ENCODE measurements at places on chromosomes 3 and 15.

GRCh38 chr3:187044206-187044605 lies 95.1 kb downstream of the RPL39L start:
- DNase-seq: no peak

DNA sequence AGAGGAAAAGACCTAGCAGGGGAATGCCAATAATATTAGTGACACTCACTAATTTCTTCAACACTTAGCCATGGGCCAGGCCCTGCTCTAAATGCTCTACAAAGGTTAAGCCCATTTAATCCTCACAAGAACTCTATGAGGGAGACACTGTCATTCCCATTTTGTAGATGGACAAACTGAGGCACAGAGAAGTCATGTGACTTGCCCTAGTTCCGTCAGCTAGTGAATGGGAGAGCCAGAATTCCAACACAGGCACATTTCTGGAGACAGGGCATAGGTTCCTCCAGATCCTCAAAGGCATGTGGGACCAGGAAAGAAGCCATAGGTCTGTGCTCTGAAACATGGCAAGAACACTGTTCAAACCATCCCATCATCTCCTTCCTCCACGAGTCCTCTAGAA lies 31.5 kb downstream of the LOXL1 start:
- no peak for DNase-seq

DNA sequence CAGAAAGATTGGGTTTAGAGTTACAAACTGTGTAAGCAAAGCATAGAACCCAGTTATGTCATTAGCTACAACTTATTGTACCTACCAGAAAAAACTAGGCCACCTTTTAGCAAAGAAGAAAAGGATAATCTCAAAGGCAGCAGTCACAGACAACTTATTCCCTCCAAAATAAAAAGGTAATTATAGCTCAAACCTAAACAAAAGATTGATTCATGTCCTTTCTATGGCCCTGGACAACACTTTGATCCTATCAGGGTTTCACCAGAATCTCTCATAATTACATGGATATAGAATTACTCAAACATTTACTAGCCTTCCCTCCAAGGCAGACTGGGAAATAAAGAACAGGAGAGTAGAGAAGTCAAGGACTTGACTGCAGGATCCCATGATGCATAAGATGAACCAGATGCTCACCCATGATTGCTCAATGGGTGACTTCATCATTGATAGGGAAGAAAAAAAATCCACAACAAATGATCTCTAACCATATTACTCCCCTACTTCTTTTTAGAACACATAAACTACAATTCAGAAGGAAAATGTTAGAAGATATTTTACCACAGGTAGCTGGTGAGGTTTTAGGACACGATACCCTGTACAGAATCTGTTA lies 17.4 kb downstream of the DET1 start:
- no peak for DNase-seq

DNA sequence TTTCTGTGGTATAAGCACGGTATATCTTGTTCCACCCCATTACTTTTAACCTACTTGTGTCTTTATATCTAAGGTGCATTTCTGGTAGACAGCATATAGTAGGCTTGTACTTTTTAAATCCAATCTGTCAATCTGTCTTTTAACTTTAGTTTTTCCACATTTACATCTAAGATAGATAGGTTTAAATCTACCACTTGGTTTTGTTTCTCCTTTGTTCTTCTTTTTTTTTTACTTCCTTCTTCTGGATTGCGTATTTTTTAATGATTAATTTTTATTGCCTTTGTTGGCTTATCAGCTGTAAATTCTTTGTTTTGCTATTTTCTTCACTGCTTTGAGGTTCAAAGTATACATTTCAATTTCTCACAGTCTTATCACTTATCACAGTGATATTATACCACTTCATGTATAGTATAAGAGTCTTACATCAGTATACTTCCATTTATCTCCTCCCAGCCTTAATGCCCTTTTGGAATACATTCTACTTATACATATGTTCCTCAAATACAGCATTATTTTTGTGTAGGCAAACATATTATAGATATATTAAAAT lies 31.0 kb downstream of the IQCB1 start:
- no peak for DNase-seq

- no peak for DNase-seq
Observed at GRCh38 chr3:49898991-49899390, 4.7 kb downstream of the MST1R start.

GRCh38 chr3:159798951-159799350 lies 189.7 kb upstream of the IL12A start:
- DNase-seq: no peak

- no peak for DNase-seq
Observed at GRCh38 chr3:117263270-117263669, 553.7 kb downstream of the TUSC7 start.

GRCh38 chr15:31954374-31955172 lies 75.7 kb upstream of the CHRNA7 start:
- DNase-seq: no peak

GRCh38 chr3:197456261-197457091 lies 99.3 kb downstream of the BDH1 start:
- peak; percentile 95 for DNase-seq

DNA sequence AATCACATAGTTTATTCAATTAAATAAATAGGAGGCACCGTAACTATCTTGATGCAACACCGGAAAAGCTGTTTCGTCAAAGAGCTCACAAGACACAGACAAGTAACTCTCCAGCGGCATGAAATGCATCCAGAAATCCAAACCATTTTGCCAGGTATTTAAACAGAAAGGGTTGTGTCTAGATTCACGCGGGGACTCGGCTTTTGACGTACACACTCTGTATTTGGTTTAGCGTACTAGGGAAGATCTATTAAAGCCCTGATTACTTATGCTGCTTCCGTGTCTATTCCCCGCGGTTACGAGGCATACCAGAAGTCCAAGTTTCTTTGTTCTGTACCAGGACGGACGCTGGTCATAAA lies 718 bp downstream of the BNIP2 start:
- DNase-seq: peak; percentile 75

DNA sequence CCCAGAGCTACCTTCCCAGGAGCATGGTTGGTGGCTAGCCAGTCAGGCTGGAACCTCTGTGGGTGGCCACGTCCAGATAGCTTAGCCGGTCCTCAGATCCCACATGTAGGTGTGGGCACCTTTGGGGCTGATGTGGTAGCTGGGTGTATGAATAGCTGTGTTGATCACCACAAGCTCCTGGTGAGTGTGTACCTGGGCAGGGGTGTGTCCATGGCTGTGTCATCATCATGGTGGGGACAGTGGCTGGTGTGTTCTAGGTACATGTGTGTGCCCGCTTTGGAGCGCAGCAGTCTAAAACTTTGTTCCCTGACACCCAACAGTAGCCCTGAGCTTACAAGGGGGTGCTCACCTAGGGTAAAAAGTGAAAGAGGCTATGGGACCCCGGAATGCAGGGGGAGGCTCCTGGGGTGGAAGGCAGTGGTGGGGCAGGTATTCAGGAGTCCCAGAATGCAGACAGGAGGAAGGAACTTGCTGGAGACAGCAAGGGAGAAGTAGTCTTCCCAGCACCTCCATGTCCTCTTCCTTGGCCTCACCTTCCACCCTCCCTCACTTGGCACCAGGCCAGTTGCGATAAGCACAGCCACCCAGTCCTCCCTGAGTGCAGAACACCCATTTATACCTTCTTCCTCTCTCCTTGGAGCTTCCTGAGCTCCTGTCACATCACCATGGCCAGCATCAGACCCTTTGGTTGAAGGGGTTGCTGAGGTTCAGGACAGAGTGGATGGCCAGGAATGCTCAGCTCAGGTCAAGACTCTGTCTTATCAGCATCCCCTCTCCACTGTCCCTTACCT lies 1.2 kb downstream of the CISH start:
- no peak for DNase-seq

DNA sequence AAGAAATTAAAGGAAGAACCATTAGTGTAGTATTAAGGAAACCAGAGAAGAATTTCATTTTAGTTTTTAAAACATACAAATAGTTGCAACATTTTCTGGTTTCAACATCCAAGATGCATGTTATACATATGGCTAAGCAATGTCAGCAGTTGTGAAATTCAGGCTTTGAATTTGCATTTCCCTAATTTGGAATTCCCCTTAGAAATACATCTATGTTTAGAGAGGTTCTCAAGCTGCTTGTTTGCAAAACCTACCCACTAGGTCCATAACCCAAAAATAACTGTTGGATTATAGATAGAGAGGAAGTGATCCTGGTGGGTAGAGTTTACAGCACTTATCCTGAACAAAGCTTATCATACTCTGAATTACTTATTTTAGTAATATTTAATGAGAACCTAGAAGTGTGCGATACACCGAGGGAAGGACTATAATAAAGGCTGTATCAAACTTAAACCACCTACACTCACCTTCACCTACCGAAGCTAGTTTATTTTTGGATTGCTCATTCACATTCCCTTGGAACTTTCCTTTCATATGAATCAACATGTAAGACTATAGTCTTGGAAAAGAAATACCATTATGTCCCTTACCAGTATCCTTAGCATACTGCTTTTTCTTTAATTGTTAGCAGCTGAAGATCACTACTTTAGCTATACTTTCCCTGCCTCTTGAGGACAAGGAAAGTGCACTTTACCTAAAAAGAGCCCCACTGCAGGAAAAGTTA lies 60.6 kb downstream of the CHAC1 start:
- no peak for DNase-seq

DNA sequence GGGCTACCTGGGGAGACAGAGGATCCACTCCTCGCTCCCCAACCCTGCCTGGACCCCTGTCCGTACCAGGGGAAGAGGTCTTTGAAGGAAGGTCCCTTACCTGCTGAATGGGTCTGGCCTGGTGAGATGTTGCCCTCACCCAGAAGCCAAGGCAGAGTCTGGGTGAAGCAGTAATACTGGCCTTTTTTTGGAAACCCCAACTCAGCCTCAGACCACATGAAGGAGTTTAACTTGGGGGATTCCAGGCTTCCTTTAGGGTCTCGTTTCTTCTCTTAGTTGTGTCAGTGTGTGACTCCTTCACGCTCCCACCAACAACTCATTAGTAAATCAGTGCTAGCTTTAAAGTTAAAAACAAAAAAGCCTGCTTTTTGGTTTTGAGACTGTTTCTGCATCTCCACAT lies 45.6 kb downstream of the RTP1 start:
- no peak for DNase-seq

DNA sequence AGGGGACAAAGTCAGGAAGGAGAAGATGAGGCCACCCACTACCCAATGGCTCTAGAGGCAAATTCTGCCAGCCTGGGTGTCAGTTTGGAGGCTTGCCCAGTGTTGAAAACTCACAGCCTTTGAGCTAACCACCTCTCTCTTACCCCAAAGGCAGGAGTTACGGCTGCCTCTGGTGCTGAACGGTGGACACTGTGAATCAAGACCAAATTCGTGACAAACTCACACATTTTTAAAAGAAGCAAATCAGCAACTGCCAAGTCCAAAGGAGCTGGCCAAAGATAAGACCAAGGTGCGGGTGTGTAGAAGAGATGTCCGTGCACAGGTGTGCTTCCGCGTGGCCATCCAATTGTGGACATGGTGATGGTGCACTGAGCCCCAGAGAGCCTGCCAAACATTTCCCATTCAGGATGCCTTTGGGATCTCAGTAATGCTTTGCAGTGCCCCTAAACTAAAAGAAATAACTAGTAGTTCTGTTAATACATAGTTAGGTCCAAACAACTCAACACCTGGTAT lies 74.6 kb downstream of the FAM174B start:
- no peak for DNase-seq

DNA sequence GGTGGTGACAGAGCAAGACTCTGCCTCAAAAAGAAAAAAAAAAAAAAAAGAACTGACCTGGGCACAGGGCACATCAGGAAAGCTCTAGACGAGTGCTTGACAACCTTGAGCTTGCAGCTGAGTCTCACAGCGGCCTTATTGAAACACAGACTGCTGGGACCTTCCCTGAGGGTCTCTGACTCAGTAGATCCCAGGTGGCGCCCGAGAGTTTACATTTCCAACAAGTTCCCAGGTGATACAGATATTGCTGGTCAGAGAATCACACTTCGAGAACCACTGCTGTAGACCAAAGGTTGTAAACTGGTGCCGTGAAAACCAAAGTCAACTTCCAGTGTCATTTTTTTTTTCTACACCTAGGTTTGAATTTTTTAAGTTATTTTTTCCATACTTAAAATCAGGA lies 573.2 kb upstream of the MDFIC2 start:
- no peak for DNase-seq

GRCh38 chr3:46663591-46664135 lies 29.8 kb downstream of the ALS2CL start:
- DNase-seq: peak; percentile 66

Measured in kidney (tissue), 22 donors.